ENCODE measurements at places on chromosomes 3 and 15.
A peak's percentile ranks its signal among the peaks of the same experiment; 100 is the strongest.

DNA sequence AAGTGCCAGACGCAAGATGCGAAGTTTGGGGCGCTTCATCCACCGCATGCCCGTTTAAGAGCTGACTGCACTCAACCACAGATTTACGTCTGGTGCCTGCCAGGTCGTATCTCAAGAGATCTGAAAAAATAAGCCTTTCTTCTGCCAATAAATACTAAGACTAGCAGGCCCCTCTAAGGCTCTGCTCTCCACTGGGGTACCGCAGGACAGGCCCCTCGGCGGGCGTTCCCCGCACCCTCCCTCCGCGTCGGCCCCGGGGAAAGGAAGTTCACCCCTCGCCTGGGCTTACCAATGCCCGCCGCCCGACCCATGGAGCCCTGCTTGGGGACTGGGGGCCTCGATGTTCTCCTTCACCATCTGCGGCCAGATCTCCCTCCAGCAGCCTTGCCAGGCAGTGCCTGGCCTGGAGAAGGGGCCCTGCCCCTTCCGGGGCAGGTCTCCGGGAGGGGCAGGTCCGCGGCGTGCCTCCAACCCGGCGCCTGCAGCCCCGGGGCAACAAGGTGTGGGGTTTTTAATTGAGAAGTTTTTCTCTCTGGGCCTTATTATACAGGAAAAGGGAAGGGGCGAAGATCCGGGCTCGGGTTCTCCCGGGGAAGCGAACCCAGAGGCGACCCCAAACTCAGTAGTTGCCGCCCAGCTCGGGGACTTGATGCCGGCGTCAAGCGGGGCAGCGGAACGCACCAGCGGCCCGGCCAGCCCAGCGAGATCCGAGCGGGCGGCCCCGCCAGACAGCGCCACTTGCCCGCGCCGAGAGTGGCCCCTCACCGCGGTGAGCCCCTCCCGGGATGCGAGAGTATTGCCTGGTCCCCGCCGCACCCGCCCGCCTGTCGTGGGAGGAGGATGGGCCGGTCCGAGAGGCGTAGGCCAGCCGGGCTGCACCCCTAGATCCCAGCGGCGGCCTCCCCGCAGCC lies 735 bp downstream of the GOLGA8B start:
- DNase-seq, result peak; percentile 63

- DNase-seq, result no peak
These were observed 409.6 kb downstream of the UNC13C start for GRCh38 chr15:54387799-54388198.

DNA sequence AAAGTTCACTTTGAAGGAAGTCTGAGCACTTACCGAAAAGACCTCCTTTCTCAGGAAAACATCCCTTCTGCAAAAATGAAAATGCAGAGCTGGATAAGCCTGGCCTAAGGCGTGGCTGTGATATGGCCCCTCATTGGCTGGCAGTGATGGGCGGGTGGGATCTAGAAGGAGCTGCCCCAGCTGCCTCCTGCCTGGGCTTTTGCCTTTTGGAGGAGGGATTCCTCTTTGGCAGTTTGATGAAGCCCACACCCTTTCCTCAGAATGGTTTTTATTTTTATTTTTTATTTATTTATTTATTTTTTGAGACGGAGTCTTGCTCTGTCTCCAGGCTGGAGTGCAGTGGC lies 4.0 kb upstream of the DZIP1L start:
- DNase-seq, result no peak

- peak; percentile 73 for DNase-seq
These were observed 160.1 kb downstream of the PLCL2 start for GRCh38 chr3:17044855-17045254.

GRCh38 chr3:120443626-120444123 lies 7.1 kb downstream of the FSTL1 start:
- no peak for DNase-seq

- peak; percentile 22 for DNase-seq
These were observed 313.2 kb downstream of the POLQ start for GRCh38 chr3:121232309-121233225.

DNA sequence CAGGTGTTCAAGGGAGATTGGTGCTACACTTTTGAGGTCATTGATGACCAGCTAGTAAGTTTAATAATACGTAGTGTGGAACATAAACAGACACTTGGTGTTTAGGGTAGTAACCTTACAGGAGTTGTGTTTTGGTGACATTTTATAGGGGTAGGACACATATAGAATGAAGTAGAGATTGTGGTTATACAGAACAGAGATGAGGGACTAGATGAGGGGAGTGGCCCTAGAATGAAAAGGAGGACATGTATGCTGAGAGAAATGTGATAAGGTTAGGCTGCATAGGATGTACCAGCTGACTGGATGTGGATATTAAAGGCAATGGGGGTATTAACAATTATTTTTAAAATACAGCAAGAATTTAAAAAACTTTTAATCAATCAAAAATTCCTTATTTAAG lies 8.0 kb downstream of the MBNL1 start:
- no peak for DNase-seq

DNA sequence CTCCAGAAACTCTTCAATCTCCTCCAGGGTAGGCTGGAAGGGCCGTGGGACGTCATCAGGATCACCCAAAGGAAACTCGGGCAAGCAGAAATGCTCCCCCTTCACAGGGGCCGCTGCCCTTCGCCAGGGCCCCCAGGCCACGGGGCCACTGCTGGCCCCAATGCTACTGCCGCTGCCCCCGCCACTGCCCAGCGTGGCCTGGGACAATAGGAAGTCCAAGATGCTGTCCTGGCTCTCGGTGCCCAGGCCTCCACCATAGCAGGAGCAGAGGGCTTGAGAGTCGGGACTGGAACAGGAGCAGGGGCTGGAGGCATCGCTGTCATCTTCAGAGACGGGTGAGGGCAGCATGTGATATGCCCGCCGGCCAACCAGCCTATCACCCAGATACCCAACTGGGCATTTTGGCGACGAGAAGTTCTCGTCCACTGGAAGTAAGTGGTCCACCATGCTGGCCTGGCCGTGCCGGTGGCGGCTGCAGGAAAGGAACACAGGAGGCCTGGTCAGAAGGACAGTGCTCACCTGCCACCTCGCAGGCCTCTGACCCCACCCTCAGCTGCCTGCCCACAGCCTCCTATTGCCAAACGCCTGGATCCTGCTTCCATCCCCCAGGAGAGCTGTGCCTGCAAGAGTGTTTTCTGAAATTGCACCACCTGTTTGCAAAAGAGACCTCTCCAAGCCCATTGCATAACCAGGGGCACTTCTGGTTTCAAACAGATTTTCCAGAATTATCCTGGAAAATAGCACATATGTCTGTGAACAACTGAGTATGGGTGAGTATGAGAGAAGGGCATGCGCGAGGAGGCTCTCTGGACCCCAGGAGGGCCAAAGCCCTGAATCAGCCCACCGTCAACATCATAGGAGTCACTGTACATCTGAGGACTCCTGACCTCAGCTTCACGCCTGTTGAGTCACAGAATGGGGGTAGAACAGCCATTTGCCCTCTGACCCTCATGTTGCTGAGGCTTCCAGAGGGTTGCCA lies 4.4 kb downstream of the KLF15 start:
- DNase-seq, result no peak

DNA sequence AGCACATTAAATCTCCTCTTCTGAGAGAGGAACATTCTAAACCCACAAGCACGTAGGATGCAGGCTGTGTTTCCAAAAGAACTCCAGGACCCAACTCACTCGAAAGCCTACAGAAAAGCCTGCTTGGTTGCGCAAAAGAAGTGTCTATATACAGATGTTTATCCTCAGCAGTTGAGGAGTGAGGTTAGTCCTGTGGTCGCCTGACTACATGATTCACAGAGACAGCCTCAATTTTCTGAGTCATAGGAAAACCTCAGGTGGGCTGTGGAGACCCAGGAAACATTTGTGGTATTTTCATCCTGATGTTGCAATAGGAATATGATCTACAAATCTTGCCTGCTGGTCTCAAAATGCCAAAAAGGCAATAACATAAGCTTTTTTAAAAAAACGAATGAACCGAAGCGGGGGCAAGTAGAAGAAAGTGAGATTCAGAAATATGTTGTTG lies 183.8 kb upstream of the THRB start:
- no peak for DNase-seq

Measured in GM12865 (cell line).